T-helper 17 cell (primary cell): ENCODE measurements at places on chromosomes 13 and 19. TPM values are rescaled to one million over a fixed set of nuclear protein-coding genes. Genes with fewer than 3 reads are reported as not detected.

DNA sequence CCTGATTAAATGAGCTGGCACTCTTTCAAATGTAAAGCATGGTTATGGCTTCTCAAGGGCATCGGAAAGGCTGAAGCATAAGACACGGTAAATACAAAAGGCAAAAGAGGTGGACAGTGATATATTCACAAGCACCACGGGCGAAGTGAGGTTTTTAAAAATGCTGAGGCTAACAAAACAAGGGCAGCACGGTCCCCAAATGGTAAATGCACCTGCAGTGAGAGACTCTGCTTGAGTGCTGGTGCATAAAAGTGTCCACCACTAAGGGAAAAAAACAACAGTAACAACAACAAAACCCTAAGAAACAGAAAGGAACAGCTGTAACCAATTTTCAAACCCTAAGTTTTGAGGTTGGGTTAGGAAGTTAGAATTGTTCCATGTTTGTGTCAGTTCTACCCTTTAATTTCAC, 234.9 kb downstream of the PCDH9 start:
- H3K27me3 ChIP-seq, result no peaks in the 10 kb centered on the region
- H3K36me3 ChIP-seq, result no peaks in the 10 kb centered on the region
- H3K4me3 ChIP-seq, result no peak overlapping the region
- H3K4me1 ChIP-seq, result no peaks in the 10 kb centered on the region

- peaks cover 2% of the 10 kb centered on the region for H3K4me1 ChIP-seq
- no peak for DNase-seq
- H3K27me3 ChIP-seq, result no peaks in the 10 kb centered on the region
- no peak overlapping the region for H3K4me3 ChIP-seq
Measured at GRCh38 chr13:34361560-34361959, 543.6 kb downstream of the RFC3 start.

- peaks cover 19% of the 10 kb centered on the region for H3K27me3 ChIP-seq
- no peaks in the 10 kb centered on the region for H3K36me3 ChIP-seq
- H3K4me3 ChIP-seq, result no peak overlapping the region
- no peak overlapping the region for H3K27ac ChIP-seq
- H3K4me1 ChIP-seq, result no peaks in the 10 kb centered on the region
Measured at GRCh38 chr13:43291287-43292060, 268.1 kb downstream of the DNAJC15 start.

DNA sequence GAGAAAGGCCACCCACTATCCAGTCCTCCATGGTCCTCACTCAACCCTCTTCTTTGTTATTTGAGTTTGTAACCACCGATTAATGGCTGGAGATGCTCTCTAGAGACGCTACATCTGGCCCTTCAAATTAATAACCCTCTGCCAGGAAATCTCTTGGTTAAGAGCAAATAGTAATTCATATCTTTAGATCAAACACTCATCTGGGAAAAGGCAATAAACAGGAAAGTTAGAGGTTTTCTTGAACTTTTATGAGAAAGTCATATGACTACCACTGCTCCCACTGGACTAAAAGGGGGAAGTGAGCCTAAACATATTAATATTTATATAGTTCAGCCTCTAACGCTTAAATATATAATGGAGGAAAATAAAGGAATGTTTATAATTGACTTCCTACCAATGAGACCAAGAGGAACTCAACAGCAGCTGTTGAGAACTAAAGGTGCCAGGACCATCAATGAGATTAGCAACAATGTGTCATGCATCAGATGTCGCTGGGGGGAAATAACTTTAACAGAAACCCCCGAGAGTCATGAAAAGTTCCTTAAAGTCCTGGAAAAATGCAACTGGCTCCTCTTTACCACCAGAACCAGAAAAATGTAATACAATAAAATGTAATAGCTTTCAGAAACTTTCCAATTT, 2.7 kb downstream of the TBC1D4 start:
- no peak for DNase-seq
- no peak overlapping the region for H3K4me3 ChIP-seq
- peaks cover 55% of the 10 kb centered on the region for H3K27me3 ChIP-seq
- H3K36me3 ChIP-seq, result peaks cover 3% of the 10 kb centered on the region
- H3K4me1 ChIP-seq, result peaks cover 11% of the 10 kb centered on the region
- no peak overlapping the region for H3K27ac ChIP-seq

DNA sequence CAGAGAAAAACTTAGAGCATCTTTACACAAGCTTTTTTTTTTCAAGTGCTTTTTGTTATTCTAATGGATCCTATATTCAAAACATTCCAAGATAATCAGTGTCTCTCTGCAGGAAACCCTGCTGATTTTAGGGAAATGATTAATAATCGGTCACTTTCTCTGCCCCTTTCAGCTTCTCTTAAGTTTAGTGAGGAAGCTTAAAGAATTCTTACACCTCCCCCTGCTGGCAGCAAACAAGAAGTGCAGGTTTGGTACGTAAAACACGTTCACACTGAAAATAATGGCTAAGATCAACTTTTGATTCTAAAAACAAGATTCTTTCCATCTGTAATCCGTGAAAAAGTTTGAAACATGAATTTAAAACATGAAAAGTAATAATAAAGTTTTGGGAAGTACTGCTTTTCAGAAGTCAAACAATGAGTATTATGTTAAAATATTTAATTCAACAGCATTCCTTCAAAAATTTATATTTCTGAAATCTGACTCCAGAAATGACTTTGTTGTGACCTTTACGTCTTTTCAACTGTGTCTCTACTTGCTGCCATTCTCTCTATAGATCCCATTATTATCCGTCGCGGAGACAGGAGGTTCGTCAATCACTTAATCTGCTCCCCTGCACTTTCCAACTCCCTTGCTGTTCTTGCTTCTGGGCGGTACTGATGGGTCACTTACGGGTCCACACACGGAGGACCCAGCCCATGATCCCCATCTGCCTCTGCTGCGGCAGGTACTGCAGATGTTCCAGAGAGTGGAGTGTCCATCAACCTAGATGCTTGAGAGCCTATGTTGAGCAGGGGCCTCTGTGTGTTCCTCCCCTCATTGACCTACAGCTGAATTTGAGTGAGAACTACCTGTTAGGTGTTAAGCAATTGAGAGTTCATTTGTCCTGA, 203.1 kb upstream of the EDNRB start:
- peaks cover 2% of the 10 kb centered on the region for H3K36me3 ChIP-seq
- H3K4me1 ChIP-seq, result peaks cover 5% of the 10 kb centered on the region
- no peak for DNase-seq
- no peak overlapping the region for H3K27ac ChIP-seq

DNA sequence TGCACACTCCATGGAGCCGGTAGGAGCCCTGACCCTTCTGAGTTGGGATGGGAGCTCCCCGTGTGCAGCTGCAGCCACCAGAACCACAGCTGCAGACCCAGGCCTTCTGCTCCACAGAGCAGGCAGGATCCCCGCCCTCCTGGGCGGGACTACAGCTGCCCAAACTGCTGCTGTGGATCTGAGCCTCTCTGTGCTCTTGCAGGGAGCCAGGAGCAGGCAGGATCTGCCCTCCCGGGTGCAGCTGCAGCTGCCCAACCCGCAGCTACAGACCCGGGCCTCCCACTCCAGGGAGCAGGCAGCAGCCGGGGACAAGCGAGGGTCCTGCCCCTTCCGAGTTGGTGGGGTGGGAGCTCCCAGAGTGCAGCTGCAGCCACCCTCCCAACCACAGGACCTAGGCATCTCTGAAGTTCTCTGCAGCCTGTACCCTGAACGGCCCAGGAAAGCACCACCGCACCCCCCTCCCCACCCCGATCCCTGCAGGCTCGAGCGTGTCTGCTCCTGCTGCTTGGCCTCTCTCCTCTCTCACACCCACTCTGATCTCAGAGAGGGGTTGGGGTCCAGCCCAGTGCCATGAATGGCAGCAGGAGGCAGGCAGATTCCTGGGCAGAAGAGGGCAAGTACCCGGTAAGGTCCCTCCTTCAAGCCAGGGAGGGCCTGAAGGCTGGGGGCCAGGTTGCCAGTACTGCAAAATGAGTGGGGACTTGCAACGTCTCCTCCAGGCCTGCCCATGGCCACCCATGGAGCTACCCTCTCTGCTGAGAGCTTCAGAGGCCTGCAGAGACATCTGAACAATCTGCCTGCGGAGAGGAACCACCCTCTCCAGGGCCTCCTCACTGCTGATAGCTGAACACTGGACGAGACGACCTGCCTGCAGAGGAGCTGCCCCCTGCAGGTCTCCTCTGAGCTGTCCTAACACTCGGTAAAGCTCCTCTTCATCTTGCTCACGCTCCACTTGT, 16.4 kb upstream of the EMP3 start:
- H3K4me1 ChIP-seq, result peaks cover 5% of the 10 kb centered on the region
- H3K27ac ChIP-seq, result no peak overlapping the region
- H3K4me3 ChIP-seq, result no peak overlapping the region
- no peak for DNase-seq

The TMEM86B gene
- 12.8 TPM for total RNA-seq

GRCh38 chr19:9668544-9668943, 6.4 kb downstream of the ZNF562 start:
- H3K36me3 ChIP-seq, result peaks cover 11% of the 10 kb centered on the region
- peaks cover 3% of the 10 kb centered on the region for H3K4me1 ChIP-seq
- H3K27ac ChIP-seq, result no peak overlapping the region
- no peaks in the 10 kb centered on the region for H3K27me3 ChIP-seq
- DNase-seq, result no peak

The DENND1C gene
- total RNA-seq, result 104 TPM

DNA sequence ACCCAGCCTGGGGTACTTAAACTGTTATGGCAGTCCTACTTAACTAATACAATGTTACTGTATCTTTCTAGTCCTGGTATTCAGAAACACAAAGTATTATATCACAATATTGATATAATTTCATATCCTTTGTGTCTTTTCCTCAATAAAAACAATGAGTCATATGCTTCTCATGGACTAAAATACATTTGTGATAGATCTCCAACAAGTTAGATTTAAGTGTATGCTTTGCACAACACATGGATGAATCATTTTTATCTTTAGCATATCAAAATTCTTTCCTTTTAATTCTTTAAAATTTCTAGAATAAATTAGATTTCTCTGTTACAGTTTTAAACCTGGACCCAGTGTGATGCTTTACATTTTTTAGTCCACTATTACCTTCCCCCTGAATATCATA, 1357.8 kb upstream of the ATXN8OS start:
- H3K27ac ChIP-seq, result no peak overlapping the region
- no peak for DNase-seq
- H3K4me3 ChIP-seq, result no peak overlapping the region

The COX6B2 gene
- 0.62 TPM for total RNA-seq

- H3K36me3 ChIP-seq, result peaks cover 9% of the 10 kb centered on the region
- H3K27me3 ChIP-seq, result no peaks in the 10 kb centered on the region
- no peak overlapping the region for H3K4me3 ChIP-seq
- H3K27ac ChIP-seq, result peak overlapping the region; percentile 43
Measured at GRCh38 chr19:43651758-43652545, 12.3 kb upstream of the CADM4 start.

The TDRD3 gene
- total RNA-seq, result 25.4 TPM

DNA sequence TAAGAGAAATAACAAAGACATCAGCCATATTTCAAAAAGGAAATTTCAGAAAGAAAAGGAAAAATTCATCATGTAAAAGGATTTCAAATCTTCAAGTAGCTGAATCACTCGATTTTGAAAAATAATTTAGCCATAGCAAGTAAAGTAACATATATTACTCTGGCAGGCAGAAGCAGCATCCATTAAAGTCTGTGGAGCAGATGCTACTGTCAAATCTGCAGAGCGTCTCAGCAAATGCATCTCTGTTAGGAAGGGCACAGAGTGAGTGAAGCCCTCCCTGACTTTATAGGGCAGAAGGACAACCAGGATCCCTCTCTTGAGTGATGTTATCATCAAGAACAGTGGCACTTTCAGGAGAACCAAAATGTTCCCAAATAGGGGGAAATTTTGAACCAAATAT, 445.5 kb downstream of the EFNB2 start:
- H3K27ac ChIP-seq, result no peak overlapping the region
- H3K27me3 ChIP-seq, result no peaks in the 10 kb centered on the region
- H3K4me3 ChIP-seq, result no peak overlapping the region
- H3K36me3 ChIP-seq, result no peaks in the 10 kb centered on the region

DNA sequence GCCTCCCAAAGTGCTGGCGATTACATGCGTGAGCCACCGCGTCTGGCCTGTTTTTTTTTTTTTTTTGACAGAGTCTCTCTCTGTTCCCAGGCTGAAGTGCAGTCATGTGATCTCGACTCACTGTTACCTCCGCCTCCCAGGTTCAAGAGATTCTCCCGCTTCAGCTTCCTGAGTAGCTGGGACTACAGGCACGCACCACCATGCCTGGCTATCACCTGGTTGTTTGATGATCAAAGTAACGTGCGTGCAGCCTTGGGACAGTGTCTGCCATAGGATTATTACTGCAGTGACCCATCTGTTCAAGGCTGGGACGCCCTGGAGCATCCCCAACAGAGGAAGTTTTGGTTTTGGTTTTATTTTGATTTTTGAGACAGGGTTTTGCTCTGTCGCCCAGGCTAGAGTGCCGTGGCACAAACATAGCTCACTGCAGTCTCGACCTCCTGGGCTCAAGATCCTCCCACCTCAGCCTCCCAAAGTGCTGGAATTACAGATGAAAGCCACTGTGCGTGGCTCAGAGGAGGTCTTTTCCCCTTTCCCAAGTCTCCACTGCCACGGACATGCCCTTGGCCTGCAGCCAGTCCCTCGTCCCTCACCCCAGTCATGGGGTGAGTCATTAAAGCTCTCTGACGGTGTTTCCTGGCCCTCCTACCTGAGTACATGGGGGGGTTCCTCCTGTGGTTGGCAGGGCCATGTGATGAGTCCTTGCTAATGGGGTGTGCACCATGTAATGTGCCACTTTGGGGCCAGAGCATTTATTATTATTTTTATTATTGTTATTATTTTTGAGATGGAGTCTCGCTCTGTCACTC, 65.6 kb downstream of the IER2 start:
- H3K27me3 ChIP-seq, result no peaks in the 10 kb centered on the region
- H3K4me3 ChIP-seq, result peak overlapping the region; percentile 90
- H3K36me3 ChIP-seq, result no peaks in the 10 kb centered on the region
- no peak for DNase-seq
- H3K27ac ChIP-seq, result peak overlapping the region; percentile 68
- H3K4me1 ChIP-seq, result peaks cover 25% of the 10 kb centered on the region

The EMC10 gene
- total RNA-seq, result 78.5 TPM

DNA sequence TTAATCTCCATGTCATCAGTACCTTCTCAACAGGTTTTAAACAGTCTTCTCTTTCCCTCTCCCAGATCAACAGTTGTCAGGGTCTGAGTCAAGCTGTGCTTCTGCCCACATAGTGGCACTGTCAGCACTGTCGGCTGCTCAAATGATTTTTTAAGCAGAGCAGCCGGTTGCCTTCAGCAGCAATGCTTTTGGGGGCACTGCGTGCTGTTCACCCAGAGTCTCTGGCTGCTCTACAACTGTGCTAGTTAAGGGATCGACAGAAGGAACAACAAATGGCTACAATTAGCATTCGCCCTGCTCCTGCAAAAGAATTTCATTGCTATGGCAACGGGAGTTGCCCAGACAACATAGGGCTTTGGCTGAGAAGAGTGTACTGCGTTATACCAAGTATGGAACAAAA, 412.9 kb downstream of the DIAPH3 start:
- H3K27me3 ChIP-seq, result no peaks in the 10 kb centered on the region
- H3K4me1 ChIP-seq, result no peaks in the 10 kb centered on the region
- no peak overlapping the region for H3K27ac ChIP-seq
- no peaks in the 10 kb centered on the region for H3K36me3 ChIP-seq

DNA sequence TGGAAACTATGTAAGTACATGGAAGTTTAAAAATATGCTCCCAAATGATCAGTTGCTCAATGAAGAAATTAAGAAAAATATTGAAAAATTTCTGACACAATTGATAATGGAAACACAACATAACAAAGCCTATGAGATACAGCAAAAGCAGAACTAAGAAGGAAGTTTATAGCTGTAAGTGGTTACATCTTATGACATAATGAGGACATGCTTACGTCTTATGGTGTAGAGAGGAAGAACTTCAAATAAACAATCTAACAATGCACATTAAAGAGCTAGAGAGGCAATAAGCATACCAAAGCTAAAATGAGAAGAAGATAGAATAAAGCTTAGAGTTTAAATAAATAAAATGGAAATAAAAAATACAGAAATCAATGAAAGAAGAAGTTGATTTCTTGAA, 50.0 kb upstream of the CEACAM21 start:
- H3K36me3 ChIP-seq, result peaks cover 2% of the 10 kb centered on the region
- no peak overlapping the region for H3K4me3 ChIP-seq
- peaks cover 19% of the 10 kb centered on the region for H3K4me1 ChIP-seq
- H3K27ac ChIP-seq, result no peak overlapping the region
